ENCODE measurements at places on chromosomes 16 and 17.

DNA sequence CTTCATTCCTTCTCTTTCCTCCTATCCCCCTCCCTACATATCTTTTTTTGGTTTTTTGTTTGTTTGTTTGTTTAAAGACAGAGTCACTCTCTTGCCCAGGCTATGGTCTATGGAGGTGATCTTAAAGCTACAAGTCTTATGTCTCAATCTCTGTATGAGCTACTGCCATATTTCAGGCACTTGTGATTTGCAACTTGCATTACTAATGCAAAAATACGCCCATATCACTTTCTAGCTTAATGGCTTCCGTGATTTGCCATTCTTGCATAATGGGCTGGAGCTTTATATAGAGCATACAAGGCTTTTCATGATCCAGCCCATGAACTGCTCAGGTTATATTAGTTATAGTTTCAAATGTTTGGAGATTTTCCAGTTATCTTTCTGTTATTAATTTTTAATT is 7.5 kb downstream of the CFAP97D1 start:
- DNase-seq: no peak

GRCh38 chr16:26070302-26071100 is 378.7 kb downstream of the HS3ST4 start:
- no peak for DNase-seq

DNA sequence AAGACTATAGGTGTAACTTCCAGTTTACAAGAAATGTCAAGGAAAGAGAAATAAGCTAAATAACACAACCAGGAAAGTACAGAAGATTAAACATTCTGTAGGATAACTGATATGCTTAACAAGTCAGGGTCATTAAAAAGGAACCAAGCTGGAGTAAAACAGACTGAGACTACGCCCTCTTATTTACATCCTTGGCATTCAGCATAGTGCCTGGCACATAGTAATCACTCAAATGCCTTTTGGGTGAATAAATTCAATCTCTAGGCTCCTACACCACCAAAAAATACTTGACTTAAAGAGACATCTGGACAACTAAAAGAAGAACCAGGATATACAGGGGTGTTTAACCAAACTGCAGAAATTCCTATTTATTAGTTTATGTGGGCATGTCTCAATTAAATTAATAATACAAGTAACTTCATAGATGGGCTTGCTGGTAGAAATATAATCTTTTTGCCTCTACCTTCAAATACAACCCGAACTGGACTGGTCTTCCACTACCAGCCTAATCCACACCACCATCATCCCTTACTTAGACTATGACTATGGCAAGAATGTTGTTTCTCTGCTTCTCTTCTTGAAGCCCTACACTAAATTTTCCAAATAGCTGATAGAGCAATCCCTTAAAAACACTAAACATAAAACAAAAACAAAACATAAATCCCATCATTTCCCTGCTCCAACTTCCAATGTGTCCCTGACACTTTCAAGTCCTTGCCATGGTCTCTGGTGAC is 47.7 kb upstream of the ULK2 start:
- no peak for DNase-seq

DNA sequence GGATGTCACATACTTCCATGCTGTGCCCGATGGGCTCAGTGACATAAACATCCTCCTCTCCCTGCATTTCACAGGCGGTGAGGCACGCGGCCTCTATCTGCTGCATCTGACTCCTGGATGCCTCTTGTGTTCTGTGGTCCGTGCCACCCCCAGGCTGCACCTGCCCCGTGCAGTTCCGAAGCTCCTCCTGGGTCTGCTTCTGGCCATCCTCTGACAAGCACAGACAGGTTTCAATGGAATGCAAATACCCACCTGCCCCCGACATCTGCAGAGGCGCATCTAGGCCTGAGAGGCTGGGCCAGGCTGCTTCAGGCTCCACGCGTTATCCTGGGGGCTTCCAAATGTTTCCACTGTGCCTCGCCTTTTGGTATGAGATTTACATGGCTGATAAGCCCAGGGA is 46.3 kb upstream of the DNAH17 start:
- no peak for DNase-seq

GRCh38 chr17:47693731-47694580 is at the start of gene TBKBP1:
TSS of gene TBKBP1 (plus strand) at chr17:47694161. CDS start at chr17:47696113, 1,952 bp downstream.
- DNase-seq: peak; percentile 63

- no peak for DNase-seq
Observed at GRCh38 chr16:15919331-15919730, 30.1 kb upstream of the ABCC1 start.

GRCh38 chr17:56269556-56270389 is 116.5 kb downstream of the ANKFN1 start:
- no peak for DNase-seq

GRCh38 chr16:12749076-12749475 is 54.6 kb downstream of the CPPED1 start:
- no peak for DNase-seq

DNA sequence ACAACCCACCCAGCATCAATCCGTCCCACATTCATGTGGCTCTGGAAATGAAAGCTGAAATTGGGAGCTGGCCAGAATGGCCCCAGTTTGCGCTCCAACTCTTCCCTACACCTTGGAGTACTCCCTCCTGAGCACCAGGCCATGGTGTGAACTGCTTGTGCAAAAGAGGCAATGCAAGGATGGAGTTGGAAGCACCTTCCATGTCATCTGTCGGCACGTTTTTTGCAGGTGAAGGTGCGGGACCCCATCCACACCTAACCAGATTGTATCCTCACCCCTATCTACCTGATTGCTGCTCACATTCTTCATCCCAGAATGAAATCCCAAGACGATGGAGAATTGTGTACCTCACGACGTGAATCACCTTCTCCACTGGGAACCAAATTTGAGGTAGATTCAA is 136.6 kb upstream of the WSB1 start:
- no peak for DNase-seq

DNA sequence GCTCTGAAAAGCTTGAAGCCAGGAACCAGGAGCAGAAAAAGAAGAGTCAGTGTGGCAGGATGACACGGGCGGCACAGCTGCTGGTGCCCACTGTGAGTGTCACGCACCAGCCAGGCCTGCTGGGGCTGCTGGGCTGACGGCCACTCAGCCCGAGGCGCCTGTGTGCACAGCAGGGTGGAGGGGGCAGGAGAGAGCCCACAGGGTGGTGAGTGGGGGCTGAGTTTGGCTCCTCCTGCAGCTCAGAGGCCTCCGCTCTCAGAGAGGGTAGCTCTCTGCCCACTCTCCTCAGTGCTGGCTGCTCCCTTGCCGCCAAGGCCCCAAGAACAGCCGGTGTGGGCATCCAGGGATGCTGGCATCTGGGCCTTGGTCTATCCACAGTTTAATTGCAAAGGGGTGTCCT is 59.6 kb downstream of the GSG1L start:
- DNase-seq: no peak

- no peak for DNase-seq
Observed at GRCh38 chr16:55555436-55555835, 11.0 kb upstream of the CAPNS2 start.

DNA sequence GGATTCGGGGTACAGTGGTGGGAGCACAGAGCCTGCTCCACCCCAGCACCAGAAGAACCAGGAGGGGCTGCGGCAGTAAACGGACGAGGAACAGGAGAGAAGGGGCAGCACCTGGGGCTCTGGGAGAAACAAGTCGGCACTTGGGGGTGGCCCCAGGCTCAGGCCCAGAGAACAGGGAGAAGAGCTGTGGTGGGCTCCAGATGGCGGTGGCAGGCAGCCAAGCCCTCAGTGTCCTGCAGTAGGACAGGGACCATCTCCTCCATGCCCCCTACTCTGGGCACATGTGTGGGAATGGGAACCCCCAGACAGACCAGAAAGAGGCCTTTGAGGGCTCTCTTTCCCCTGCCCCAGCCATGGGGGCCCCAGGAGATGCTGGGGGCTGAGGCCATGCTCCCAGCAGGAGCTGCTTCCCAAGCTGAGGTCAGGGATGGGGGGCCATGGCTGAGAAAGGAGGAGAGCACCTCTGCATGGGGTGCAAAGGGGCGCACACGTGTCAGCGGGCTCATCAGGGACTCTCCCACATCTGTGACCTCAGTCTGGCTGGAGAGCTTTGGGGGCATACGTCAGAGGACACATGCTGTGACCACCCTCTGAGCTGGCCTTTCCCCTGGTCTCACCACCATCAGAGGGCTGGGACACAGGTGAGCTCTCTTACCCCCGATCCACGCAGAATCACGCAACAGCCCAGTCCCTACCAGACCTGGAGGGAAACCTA is 6.8 kb downstream of the USH1G start:
- DNase-seq: no peak

DNA sequence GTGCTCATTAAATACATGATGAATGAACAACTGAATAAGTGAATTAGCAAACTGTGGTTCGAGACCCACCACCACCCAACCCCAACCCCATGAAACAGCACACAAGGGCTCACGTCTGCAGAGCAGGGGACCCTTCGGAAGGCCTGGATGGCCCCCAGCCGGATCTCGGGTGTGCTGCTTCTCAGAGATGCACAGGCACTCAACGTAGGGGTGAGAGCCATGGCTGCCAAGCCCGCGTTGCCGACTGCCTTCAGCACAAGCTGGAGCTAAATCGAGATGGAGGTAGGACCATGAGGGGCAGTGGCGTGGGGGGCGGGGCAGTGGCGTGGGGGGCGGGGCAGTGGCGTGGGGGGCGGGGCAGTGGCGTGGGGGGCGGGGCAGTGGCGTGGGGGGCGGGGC is 93.2 kb downstream of the LITAF start:
- no peak for DNase-seq

DNA sequence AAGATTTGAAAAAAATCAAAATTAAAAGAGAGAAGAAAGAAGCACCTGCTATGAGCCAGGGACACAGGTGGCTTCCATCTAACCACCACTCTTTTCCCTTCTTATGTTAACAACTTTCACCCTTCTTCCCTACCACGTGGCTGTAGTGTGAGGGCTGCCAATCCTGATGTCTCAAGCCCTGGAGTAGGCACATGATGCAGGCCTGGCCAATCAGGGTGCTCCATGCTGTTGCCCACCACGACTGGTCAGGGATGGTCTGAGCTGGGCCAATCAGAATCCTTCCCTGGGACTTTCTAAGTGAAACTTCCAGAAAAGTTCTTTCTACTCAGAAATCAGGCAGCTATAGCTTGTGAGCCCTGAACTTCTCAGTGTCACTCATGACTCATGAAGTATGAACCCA is 140.7 kb downstream of the SDK2 start:
- DNase-seq: no peak

- DNase-seq: no peak
Observed at GRCh38 chr16:67183-67791, 5.1 kb downstream of the RHBDF1 start.

- DNase-seq: no peak
Observed at GRCh38 chr17:35352284-35352683, 21.1 kb downstream of the SLFN11 start.

GRCh38 chr16:50500171-50500874 is 47.9 kb upstream of the NKD1 start:
- DNase-seq: no peak

DNA sequence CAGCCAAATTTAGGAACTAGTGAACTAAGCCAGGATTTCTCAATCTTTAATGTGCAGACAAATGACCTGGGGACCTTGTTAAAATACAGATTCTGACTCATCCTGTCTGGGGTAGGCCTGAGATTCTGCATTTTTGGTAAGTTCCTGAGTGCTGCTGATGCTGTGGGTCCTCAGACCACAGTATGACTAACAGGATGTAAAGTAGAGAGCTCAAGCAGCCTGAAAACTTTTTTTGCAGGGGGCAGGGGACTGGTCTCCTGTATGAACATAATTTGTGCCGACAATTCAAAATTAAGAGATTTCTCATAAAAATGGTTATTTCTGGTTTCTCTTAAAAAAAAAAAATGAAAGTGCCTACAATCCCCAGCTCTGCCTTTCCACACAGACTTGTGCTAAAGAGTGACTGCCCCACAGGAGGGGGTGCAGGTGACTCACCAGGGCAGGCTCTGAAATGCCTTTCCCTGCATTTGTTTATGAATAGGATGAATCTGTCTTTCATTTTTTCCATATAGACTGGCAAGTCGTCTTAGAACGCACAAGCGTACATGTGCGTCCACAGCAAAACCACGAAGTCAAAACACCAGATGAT is 271.5 kb downstream of the PHKB start:
- peak; percentile 55 for DNase-seq

DNA sequence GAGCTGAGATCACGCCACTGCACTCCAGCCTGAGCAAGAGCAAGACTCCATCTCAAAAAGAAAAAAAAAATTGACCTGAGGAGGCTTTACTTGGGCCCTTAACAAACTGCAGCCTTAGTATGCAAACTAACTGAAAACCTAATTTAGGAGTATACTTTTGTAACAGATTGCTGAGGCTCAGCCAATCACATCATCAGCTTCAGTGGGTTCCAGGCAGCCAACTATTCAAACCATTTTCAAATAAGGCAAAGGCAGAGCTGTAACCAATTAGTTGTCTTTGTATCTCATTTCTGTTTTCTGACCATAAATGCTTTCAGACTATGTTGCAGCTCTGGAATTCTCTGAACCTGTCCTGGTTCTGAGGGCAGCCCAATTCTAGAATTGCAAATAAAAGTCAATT is 23.9 kb downstream of the RAD51D start:
- no peak for DNase-seq

DNA sequence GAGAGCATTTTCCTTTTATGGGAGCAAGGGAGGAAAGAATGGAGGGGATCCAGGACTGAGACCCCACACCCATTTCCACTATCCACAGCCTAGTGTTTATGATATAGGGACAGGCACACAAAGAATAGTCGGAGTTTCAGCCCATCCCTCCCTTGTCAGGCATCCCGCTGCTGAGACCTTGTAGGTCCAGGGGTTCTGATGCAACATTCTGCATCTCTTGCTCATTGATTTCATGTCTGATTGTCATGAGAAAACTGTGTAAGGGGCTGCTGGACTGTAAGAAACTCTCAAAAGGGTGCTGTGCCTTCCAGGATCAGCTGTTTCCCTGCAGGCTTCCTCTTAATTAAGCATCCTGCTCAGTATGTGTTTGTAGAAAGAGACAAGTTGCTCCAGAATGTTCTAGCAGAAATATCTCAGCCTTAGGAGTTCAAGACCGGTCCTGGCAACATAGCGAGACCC is 5.3 kb upstream of the POLR3E start:
- DNase-seq: no peak

- DNase-seq: peak; percentile 72
Observed at GRCh38 chr16:50666658-50667496, 14.2 kb downstream of the SNX20 start.

GRCh38 chr17:29723278-29724047 is 100.8 kb upstream of the CORO6 start:
- no peak for DNase-seq

DNA sequence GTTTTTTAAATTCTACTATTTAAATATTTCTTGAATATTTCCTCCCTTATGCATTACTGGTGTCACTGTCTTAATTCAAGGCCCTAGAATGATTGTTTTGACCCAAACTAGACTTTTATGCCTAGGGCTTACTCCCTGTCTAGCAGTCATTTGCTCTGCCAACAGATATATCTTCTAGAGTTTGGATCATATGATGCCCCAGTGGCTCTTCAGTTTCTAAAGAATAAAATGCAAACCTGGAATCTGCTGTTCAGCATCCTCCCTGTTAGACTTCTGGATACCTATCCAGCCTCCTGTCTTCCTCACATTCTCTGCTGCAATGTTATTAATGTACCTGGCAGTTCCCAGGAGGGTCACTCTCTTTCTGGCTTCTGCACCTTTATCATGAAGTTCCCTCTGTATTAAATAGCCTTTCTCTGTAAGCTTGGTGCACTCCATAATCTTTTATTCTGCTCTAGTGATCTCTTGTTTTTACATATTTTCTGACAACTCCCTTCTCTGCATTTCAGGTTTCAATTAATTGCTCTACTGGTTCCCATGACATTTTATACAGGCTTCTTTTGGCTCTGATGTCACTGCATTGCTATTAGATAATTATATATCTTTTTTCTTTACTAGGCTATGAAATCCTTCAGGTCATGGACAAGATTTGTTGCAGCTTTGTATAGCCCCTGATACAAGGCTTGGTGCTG is 15.7 kb downstream of the PHKB start:
- no peak for DNase-seq

- DNase-seq: no peak
Observed at GRCh38 chr16:66226762-66227161, 139.7 kb upstream of the CDH5 start.

Data from activated CD4-positive, alpha-beta T cell treated with anti-CD3 and anti-CD28 coated beads for 48 hours (primary cell).